Breast epithelium (tissue), 4 donors: ENCODE measurements at places on chromosomes 2 and 18. TPM values are rescaled to one million over a fixed set of nuclear protein-coding genes. Genes with fewer than 3 reads are reported as not detected.

- no peak for DNase-seq
These were observed 2.6 kb upstream of the IMP4 start for GRCh38 chr2:130339885-130340745.

- DNase-seq = peak; percentile 49
These were observed 21.7 kb downstream of the DDX18 start for GRCh38 chr2:117835990-117836760.

- no peak for DNase-seq
These were observed 142.8 kb upstream of the ID2 start for GRCh38 chr2:8538931-8539621.

GRCh38 chr2:127636248-127637235 is 9.4 kb upstream of the GPR17 start:
- no peak for DNase-seq

GRCh38 chr18:48782381-48782861 is 168.3 kb downstream of the SMAD7 start:
- no peak for DNase-seq

DNA sequence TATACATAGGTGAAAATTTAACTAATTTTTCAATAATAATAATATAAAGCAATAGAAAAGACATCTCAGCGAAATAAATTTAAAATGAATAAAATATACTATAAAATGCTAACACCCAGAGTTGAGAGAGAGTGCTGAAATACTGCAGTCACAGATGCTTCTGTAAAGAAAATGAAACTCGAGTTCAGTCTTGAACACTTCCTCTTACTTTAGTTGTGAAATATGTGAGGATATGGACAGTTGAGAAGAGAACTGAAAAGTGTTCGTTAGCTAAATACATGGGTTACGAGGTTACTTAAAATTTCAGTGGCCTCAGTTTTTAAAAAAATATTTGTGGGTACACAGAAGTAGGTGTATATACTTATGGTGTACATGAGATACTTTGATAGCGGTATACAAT is 106.8 kb downstream of the DNAH7 start:
- DNase-seq = no peak

Gene CTNNA2
- 0.16 TPM for total RNA-seq

DNA sequence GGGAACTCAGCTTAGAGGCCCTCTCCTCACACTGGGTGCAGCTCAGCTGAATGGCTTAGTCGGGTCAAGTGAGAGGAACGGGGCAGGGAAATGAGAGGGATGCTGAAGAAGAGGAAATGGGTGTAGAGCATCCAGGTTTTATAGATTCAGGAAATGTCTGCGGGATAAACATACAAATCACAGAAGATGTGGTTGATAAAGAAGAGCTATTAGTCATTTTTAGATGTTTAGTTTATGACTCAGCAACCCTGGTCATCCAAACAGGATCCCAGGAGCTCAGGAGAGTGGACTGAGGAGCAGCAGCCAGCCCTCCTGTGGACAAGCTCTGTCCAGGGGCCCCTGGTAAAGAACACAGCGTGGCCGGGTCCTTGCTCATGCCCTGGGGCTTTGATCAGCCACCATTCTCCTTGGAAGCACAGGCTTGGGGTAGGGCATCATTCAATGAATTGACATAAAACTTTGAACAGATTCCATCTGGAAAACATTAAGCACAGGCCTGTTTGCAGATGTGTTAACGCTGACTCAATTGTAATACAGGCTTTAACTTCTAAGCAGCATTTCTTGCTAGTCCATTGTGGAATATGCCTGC is 83.0 kb downstream of the NPAS2 start:
- no peak for DNase-seq

- DNase-seq = peak; percentile 10
These were observed 13.3 kb downstream of the PROC start for GRCh38 chr2:127431408-127432023.
